ENCODE measurements at places on chromosomes 1 and 21.

GRCh38 chr1:114627107-114627506, 42.7 kb downstream of the DENND2C start:
- no peak for DNase-seq

GRCh38 chr1:202034683-202035462, 24.5 kb downstream of the ELF3 start:
- DNase-seq = no peak

GRCh38 chr1:81617308-81617967, 183.3 kb upstream of the ADGRL2 start:
- DNase-seq = no peak

DNA sequence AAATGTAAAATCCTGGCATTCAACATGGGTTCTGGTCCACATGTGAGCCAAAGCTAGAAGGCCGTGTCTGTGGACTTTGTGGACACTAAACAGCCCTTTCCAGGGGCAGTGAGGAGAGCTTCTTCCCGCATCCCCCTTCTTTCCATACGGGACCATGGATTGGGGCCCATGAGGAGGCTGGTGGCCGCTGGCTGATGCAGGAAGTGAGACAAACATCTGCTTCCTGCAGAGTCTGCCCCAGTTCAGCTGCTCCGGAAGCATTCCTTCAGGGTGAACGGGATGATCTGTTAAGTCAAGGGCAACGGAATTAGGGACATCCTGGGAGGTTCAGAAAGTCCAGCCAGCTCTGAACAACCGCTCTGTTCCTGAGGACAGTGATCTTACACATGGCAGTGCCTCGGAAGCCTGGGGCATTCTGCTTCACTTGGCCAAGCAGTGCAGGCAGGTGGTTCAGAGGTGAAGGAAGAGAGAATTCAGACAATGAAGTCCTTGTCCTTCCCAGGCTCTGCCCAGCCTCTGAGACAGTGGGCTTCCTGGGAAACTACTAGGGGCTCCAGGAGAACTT, 1.5 kb downstream of the CA6 start:
- DNase-seq = no peak

DNA sequence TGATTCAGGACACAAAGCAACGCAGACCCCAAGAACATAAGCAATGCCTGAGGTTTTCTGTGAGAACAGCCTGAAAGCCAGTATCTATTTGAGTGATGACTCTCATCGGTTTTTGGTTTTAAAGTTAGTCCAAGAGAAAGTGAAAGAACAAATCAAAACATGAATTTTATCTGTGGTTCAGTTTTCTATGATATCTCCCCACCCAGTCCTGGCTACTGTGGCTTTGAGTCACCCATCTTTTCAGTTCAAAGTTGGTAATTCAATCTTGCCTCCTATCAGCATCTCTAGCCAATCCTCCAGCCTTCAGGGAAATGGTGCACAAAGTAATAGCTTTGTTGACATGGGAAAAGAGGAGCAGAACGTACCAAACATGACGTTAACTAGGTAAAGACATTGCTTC, 40.5 kb upstream of the KRTAP19-8 start:
- no peak for DNase-seq

DNA sequence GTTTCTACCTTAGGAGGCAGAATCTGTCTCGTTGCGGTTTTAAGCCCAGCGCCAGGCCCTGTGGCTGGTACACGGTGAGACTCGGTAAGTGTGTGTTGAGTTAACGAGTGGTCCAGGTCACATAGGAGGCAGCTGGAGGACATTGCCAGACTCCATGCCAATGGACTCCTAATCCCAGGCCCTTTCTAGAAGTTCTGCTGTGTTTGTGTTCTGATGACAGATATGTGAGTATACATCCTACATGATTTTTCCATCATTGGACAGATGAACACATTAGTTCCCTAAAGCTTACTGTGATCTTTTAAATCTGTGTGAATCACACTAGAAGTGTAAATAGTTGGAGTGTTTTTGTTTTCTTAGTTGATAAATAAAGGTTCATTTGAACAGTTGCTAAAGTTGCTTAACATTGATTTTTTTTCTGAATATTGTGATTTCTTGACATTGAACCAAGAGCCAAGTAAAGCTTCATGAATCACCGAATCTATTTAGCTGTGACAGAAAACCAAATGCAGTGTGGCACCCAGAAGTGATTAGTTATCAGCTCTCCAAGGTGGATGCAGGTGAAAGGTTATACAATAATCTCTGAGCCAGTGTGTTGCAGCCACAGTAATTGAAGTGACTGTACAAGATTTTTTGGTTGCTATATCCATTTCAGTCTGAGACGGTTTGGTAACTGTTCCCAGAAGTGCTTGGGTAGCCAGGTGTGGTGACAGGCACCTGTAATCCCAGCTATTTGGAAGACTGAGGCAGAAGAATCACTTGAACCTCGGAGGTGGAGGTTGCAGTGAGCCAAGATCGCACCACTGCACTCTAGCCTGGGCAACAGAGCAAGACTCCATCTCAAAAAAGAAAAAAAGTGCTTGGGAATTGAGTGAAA, 46.3 kb downstream of the DOP1B start:
- DNase-seq = no peak

DNA sequence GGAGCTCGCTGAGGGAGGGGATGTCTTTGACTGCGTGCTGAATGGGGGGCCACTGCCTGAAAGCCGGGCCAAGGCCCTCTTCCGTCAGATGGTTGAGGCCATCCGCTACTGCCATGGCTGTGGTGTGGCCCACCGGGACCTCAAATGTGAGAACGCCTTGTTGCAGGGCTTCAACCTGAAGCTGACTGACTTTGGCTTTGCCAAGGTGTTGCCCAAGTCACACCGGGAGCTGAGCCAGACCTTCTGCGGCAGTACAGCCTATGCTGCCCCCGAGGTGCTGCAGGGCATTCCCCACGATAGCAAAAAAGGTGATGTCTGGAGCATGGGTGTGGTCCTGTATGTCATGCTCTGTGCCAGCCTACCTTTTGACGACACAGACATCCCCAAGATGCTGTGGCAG, 1.4 kb downstream of the TSSK3 start:
- no peak for DNase-seq

GRCh38 chr1:77533660-77534305, 148.7 kb downstream of the ZZZ3 start:
- peak; percentile 56 for DNase-seq

DNA sequence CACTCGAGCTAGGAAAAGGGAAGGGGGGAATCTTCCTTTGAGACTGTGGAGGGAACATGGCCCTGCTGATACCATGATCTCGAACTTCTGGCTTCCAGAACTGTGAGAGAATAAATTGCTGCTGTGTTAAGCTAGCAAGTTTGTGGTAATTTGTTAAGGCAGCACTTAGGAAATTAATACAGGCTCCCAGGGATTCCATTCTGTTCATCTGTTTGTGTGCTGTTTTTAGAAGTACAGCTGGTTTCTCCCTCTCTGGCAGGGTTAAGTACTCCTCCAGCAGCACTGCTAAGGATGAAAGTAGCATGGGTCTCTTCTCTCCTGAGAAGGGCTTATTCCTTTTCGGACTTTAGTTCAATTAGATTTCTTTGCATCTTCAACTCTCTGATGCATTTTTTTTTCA, 268.3 kb downstream of the HHIPL2 start:
- no peak for DNase-seq
